Cortex of kidney (tissue), 1 donor: ENCODE measurements at places on chromosomes 2 and 18.

GRCh38 chr2:148259674-148260073 is 238.8 kb downstream of the MBD5 start:
- DNase-seq: no peak

DNA sequence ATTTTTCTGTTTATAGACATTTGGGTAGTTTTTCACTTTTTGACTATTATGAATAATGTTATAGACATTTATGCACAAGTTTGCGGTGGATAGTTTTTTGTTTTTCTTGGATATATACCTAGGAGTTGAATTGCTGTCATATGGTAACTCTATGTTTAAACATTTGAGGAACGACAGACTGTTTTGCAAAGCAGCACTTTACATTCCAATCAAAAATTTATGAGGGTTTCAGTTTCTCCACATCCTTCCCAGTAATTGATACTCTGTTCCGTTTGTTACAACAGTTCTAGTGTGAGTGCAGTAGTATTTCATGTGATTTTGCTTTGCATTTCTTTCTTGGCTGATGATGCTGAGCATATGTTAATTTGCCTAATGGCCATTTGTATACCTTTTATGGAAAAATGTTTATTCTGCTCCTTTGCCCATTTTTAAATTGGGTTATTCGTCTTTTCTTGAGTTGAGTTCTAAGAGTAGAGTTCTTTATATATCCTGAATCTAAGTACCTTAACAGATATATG is 617.3 kb upstream of the LRATD1 start:
- no peak for DNase-seq

- no peak for DNase-seq
These were observed 793.3 kb downstream of the TDRD15 start for GRCh38 chr2:21916934-21917522.

DNA sequence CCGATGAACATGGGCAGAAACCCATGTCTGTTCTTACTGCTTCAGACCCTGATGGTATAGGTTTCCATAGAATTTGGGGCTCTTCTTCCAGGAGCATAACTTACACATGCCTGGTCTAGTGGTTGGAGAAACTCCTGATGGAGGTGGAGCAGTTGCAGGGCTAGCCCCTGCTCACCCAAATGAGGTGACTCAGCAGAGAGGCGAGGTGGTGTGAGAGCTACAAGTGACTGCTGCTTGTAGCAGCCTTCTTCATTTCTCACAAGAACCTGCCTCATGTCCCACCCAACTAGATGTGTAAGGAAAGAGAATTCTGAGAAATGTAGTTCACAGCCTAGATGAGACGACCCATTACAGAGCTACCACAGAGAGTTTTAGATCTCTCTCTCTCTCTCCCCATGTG is 105.3 kb downstream of the ZNF407 start:
- no peak for DNase-seq

DNA sequence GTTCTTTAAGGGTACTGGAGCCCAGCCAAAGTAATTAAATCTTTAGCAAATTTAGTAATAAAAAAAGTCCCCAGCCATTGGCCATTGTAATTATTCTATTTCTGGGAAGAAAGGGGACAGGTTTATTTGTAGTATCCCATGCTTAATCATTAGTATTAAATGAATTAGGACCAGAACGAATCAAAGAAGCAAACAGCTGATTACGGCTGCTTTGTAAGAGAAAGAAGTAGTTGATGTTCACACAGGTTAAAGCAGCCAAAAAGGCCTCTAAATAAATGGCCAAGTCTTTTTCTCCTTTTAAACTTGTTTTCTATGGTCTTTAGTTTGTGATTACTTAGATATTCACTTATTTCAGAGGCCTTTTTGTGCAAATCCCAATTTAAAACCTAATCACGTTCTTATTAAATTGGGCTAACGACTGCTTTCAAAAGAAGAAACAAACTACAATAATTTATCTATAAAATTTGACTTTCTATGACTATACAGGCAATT is 48.6 kb upstream of the DNAH7 start:
- DNase-seq: no peak

GRCh38 chr18:32318581-32318980 is 128.7 kb downstream of the MEP1B start:
- DNase-seq: no peak

- DNase-seq: no peak
These were observed 44.3 kb downstream of the CALCRL start for GRCh38 chr2:187403568-187404260.

DNA sequence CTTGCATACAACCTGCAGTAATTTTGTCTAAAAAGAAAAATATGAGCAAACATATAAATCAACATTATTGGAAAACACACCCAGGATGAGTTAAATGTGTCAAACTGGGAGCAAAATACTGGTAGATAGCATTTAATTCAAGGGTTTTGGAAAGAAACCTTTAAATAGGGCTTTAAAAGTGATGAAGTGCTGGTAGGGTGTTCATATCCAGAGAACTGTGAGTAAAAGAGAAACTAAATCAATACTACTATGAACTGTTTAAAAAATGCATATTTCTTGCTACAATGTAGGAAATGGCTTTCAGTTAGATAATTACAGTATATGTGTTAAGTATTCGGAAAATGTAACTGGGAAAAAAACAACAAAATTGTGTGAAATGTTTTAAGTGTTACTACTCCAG is 117.8 kb downstream of the ATAD2B start:
- no peak for DNase-seq

DNA sequence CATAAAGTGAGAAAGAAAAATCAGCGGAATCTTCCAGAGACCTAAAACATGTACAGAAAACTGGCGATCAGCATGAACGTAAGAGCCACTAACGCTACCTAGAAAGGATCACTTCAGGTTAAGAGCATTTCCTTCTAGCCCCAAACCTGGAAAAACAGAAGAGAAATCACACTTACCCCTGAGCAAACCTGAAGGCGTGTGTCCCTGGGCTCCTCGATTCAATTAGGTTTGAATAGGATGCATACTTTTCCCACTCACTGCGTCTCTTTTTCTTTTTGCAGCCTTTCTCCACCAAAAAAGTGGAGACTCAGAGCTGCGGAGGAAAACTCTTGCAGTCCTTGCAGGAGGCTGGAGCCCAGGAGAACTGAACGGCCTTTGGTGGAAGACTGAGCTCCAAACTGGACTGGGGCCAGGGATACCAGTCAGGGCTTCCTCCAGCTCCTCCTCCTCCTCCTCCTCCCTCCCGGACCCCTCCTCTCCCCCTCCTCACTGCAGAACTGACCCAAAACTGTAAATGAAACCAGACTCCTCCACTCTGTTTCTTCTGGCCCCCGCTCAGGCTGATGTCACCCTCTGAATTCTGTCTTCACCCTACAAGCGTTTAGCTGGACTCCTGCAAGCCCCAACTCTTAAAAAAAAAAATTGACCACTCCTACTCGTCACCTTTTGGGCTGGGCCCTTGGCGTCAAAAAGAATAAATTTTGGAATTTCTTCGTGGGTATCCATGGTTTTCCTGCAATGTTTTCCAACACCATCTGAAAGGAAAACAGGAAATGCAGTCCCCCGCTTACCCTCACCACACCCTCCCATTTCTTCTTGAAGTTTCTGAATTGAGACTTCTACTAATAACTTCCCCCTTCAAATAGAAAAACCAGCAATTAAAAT is at the start of gene COL6A3:
Gene COL6A3 (minus strand): TSS at position 388 of the 885 bp plus-strand sequence. CDS start 17,347 bp downstream, outside the sequence.
- no peak for DNase-seq

- DNase-seq: no peak
These were observed 84.6 kb downstream of the MAIP1 start for GRCh38 chr2:200039724-200040650.

DNA sequence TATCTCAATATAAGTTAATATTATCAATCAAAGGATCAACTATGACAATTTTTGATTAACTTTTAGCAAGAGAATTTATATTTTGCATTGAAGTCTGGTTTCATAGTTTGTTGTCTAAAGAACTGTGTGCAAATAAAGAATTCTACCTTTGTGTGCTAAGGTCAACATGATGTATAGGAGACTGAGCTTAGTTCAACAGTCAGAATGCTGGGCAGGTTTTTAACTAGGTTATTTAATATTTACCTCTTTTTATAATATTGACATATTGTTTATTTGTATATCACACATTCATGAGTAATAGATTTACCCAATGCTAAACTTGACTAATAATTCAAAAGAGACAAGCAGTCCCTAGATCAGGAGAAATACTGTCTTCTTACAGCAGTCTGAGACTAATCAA is 831.4 kb downstream of the DSC3 start:
- DNase-seq: no peak

GRCh38 chr2:217283460-217283859 is 423.6 kb upstream of the TNP1 start:
- DNase-seq: no peak

DNA sequence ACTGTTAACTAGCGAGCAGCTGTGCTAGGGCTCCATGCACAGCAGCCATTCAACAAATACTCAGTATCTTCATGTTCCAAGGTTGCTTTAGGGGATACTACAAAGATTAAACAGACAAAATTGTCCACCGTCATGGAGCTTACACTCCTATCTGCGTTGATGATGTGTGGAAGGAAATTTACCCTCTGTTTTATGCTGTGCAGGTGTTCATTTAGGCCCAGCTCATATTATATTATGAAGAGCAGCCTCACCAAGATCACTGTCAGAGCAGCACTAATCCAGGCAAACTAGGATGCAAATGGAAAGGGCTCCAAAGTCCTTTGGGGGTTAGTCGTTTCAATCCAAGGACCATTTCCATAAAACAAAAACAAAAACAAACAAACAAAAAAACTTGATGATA is 13.4 kb upstream of the WIPF1 start:
- DNase-seq: no peak

GRCh38 chr2:233513953-233514655 is 52.5 kb downstream of the USP40 start:
- DNase-seq: no peak

GRCh38 chr2:66439812-66440542 is 5.1 kb downstream of the MEIS1 start:
- no peak for DNase-seq

DNA sequence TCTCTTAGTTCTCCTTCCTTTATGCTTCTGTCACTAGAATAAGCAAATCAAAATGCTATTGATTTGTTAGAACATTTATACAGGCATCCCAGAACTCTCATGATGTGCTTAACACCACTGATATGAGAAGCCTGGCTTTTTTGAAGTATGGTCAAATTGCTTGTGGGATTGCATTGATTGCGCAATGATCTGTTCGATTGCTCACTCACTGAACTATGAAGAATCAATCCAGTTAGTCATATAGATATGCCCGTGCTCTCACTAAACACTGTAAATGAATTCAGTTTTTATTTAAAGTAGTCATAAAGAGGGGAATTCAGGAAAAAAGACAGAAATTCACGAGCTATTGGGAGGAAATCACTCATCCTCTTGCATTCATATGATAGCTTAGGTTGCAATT is 1237.8 kb downstream of the SUCLG1 start:
- no peak for DNase-seq

DNA sequence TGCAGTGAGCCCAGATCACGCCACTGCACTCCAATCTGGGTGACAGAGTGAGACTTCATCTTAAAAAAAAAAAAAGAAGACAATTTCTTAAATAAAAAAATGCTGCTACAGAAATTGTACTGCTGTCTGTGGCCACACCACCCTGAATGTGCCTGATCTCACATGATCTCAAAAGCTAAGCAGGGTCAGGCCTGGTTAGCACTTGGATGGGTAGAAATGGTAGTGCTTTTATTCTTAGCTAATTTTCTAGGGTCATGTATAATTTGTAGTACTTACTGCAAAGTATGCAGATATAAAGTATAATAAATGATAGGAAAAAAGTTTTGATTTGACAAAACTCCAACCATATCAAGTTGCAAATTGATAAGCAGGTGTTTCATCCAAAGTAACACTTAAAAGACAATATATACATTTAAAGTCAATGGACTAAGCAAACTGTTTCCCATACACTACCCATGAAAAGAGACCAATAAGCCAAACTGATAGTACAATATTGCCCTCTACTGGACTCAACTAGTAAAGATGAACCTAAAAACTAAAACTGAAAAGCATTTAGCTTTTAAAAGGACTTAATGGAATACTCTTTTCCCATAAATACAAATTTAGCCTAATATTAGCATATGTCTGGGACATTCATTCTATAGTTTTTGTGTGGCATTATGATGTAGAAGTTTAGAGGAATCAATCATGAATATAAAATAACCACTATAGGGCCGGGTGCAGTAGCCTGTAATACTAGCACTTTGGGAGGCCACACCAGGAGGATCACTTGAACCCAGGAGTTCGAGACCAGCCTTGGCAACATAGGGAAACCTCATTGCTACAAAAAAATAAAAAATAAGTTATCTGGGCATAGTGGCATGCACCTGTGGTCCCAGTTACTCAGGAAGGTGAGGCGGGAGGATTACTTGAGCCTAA is 18.6 kb upstream of the PEX13 start:
- DNase-seq: no peak

- DNase-seq: no peak
These were observed 35.7 kb upstream of the RAB1A start for GRCh38 chr2:65165558-65165957.

GRCh38 chr2:13030606-13031005 is 313.9 kb downstream of the TRIB2 start:
- no peak for DNase-seq

DNA sequence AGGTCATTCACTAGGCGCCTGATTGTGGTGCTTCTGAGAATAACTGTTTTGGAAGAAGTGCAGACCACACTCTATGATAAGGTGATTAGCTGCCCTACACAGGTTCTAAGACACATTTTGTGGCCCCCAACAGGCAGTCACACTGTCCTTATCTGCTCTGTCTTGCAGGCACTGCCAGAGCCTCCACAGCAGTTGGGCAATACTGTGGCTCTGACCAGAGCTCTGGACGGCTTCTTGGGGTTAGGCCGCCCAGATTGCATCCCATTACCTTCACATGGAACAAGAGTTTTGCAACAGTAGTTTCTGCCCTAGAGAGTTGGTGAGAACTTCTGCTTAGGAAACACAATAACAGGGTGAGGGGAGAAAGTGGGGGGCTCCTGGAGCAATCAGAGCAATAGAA is 22.7 kb downstream of the RUFY4 start:
- no peak for DNase-seq

DNA sequence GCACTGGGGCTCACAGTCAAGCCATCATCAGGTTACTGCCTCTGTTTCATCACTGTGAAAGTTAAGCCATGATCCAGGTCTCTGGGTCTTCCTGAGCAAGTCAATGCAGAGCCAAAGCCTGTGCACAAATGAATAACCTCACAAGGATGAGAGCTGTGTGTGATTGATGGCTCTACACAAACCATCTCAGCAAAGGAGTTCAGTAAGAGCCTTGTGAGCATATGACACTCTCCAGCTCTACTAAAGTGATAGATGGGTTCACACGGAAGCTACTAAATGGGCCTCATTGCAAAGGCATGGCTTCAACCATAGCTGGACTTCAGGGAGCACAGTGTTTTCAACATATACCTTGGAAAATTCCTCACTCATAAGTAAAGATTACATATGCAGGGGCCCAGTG is 101.5 kb downstream of the AFF3 start:
- no peak for DNase-seq

- DNase-seq: no peak
These were observed 32.0 kb upstream of the STPG4 start for GRCh38 chr2:47187069-47187468.

GRCh38 chr18:57624988-57625387 is 3.4 kb upstream of the NARS1 start:
- peak; percentile 6 for DNase-seq

- no peak for DNase-seq
These were observed 860.4 kb upstream of the SOX11 start for GRCh38 chr2:4831751-4832150.

- no peak for DNase-seq
These were observed 3.7 kb upstream of the ATG16L1 start for GRCh38 chr2:233247744-233248143.

GRCh38 chr2:84653302-84653701 is 137.0 kb downstream of the DNAH6 start:
- no peak for DNase-seq
